ENCODE measurements at places on chromosomes 5 and 9.
A peak's percentile ranks its signal among the peaks of the same experiment; 100 is the strongest.

- DNase-seq, result no peak
Observed at GRCh38 chr9:129451669-129452068, 169.2 kb downstream of the C9orf50 start.

DNA sequence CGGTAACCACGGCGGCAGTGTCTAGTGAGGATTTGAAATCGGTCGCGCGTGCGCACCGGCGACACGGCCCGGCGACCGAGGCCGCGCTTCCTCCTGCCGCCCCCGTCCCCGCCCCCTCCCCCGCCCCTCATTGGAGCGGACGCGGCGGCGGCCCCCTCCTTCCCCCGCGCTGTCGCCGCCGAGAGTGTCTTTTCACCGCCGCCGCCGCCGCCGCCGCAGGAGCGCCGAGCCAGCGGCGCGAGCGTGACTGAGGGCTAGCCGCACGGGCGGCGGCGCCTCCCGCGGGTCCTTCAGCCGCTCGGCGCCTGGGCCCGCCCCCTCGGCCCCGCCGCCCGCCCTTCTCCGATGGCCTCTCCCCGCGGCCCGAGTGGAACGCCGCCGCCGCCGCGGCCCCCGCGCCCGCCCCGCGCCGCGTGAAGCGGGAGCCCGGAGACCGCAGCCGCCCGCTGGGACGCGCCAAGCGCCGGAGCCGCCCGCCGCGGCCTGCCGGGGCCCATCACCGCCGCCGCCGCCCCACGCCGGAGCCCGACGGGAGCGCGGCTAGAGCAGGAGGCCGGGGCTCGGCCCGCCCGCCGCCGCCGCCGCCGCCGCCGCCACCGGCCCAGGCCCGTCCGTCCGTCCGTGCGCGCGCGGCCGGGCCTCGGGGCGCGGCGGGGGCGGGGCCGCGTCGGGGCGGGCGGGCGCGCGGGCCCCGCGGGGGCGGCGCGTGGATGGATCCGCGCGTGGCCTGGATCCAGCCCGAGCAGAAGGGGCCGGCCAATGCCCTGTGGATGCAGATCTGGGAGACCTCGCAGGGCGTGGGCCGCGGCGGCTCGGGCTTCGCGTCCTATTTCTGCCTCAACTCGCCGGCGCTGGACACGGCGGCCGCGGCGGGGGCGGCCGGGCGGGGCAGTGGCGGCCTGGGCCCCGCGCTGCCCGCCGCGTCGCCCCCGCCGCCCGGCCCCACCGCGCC, at the start of gene TENT4A:
TSS of gene TENT4A (plus strand) at position 159 of the 952 bp plus-strand sequence. CDS start at position 711, 552 bp downstream.
- DNase-seq, result peak; percentile 73

DNA sequence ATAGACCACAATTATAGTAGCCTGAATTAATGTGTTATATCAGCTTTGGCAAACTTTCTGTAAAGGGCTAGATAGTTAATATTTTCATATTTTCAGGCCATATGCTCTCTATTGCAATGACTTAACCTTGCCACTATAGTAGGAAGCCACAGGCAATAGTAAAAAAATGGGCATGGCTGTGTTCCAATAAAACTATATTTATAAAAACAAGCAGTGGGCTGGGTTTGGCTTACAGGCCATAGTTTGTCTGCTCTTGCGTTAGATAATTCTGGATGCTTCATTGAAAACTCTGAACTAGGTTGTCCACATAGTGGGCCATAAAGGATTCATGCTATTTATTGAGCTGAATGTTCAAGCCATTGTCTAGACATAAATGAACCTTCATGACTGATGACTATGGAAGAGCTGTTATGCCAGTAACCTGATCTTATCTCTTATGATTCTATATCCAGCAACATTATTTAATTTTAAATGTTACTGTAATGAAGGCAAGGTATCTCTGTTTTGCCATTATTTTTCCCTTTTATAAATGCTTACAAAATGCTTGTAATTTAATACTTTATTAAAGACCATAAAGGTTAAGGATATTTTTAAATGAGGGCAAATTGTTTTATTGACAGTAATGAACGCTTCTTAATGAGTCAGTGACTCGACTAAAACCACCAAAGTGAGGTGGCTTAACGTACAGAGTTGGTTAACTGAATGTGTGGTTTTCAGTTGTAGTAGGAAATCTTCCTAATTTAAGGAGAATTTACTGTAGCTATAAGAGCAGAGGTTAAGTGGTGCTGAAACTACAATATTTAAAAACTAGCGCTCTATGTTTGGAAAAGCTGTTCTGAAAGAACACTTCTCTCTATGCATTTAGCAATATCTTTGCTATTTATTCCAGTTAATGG, 560.6 kb downstream of the PRR16 start:
- DNase-seq, result no peak

DNA sequence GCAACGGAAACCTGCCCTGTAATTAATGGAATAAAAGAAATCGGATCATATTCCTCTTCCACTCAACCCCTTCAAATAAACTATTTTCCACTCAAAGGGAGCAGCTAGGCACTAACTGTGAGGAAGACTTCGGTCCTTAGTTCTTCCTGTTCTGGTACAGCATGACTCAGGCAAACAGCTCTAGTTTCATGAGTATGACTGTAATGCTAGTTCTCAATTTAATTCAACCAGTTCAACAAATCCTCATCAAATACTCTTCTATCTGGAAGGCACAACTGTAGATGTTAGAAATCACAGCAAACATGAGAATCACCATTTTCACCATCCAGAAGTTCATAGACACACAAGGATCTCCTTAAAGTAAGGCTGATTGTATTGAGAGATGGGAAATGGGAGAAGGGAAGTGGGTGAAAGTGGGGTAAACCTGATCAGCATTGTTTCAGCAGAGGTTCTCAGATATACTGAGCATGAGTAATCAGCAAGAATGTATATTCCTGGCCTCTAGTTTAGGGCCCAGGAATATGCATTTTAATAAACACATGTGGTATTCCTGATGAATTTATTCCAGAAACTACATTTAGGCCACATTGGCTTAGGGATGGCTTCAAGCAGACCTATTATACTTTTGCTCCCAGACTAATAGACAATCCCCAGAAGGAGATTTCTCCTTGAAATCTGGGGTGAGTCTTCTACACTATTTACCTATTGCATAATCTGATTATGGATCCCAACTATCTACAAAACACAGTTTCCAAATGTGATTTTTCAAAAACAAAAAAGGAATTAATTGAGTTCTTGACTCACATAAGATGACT, 141.1 kb upstream of the SLC12A2 start:
- no peak for DNase-seq

DNA sequence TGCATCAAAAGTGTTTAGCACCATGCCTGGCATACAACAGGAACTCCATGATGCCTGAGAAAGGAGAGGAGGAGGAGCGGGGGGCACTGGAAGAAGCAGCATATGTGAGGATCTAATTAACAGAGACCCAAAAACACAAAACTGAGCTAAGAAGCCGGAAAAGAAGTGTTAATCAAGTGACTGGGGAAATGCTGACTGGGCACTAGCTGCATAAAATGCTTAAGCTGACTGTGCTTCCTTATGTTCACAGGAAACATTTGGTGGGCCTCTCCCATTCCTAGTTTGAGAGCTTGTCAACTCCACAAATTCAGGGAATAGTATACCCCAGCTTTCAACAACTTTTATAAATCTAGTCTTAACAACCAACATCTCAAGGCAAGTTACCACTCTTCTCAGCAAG, 26.6 kb downstream of the DEPDC1B start:
- no peak for DNase-seq

DNA sequence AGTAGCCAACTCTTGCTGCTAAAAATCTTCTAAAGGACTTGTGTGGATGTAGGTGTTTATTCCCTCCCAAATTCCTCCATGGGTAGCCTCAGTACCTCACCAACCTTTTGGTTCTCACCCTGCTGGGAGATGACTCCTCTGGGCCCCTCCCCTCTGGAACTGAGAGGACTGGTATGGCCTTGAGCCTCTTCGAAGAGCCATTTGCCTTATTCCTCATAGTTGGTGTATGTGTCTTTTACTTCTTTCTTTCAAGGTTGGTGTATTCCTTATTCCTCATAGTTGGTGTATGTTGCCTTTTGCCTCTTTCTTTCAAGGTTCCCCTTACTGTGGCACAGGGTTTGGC, 48.3 kb downstream of the GNAQ start:
- DNase-seq, result no peak

DNA sequence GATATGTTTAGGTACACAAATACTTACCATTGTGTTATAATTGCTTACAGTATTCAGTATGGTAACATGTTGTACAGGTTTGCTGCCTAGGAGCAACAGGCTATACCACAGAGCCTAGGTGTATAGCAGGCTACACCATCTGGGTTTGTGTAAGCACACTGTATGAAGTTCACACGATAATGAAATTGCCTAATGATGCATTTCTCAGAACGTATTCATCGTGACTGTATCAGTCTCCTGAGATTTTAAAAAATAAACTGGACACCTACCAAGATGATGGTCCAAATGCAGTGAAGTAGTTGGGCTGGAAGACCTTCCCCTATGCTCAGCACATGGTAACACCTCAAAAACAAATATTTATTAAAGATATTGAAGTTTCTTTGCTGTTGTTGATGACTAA, 103.3 kb upstream of the NFIB start:
- no peak for DNase-seq

GRCh38 chr5:79186021-79186420, 49.9 kb upstream of the JMY start:
- no peak for DNase-seq

DNA sequence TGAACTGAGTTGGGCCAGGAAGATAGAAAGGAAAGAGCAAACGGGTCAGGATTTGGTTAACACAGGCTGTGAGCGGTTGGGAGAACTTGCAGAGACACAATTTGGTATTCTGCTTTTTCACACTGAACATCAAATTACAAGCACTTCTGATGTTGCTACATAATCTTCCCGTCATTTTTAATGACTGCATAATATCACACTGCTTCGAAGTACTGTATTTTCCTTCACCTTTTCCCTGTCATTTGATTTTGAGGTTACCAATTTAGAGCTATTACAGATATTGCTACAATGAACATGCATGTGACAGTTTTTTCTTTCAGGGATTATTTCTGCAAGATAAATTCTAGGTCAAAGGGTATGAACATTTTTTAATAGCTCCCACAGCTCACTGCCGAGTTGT, 71.4 kb upstream of the CPEB4 start:
- no peak for DNase-seq

GRCh38 chr5:74389531-74390305, 250.8 kb downstream of the ENC1 start:
- no peak for DNase-seq

DNA sequence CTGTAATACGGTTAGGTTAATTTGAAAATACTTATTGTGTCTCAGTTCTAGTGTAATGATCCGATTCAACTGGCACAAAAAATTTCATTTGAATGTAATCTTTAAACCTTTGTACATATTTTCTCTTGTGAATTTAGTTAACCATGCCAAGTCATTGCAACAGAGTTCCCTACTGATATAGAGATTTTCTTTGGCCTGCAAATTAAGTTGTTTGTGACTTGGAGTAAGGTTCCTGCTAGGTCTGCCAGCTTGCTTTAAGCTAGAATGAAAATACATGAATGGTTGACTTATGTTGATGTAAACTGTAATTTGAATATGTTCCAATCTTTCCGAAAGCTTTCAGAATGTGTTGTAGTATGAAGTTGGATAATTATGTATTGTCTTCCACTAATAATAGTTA, 1004.1 kb upstream of the EDIL3 start:
- DNase-seq, result no peak

DNA sequence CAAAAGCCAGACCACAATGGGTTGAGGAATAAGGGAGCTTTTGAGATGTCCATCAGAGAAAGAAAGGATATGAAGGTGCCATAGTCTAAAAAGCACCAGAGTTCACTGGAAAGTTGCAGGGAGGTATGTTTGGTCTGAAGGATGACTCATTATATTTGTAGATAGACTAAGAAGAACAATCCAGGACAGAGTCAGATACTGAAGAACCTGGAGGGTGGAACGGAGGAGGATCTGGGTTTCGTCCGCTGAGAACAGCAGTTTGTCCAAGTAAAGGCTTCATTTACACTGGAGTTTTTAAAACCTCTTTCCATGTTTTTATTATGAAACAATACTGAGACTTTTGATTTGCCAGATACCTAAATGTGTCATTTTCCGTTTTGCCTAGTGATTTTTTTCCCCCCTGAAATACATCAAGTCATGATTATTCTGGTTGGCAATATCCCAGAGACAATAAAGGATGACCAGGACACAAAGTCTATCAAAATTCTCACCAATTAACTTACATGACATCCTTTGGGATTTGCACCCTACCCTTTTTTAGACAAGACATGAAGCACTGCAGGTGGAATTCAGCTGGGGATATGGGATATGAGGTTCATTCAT, 219.9 kb downstream of the MLLT3 start:
- no peak for DNase-seq

DNA sequence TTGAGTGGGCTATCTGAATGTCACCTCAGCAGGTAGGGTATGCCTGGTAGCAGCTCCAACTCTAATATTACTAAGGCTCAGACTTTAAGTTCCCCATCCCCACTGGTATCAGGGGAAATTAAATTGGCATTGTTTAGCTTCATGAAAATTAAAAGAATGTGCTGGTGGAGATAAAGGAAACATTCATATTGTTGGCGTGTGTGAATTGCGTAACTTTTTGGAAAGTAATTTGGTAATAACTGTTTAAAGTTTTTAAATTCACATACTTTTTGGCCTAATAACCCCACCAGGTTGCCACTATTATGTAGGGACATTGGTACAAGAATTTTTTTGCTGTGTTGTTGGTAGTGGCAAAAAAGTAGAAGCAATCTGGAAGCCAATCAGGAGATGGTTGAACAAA, 29.4 kb downstream of the TNPO1 start:
- DNase-seq, result no peak

DNA sequence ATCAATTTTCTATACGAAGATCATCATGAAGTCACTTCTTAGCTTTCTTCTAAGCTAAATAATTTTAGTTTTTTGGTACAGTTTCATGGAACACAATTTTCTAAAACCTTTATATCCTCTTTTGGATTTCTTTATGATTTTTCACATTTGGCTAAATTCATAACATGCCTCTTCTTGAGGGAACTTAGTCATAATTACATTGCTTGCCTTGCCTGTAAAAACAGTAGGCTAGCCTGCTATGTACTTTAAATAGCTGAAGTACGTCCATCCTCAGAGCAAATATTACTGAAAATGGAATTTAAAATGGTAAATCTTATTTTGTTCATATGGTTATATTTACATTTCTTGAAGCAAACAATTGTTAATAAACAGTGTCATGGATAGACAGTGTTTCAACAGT, 225.0 kb downstream of the VPS13A start:
- DNase-seq, result no peak

DNA sequence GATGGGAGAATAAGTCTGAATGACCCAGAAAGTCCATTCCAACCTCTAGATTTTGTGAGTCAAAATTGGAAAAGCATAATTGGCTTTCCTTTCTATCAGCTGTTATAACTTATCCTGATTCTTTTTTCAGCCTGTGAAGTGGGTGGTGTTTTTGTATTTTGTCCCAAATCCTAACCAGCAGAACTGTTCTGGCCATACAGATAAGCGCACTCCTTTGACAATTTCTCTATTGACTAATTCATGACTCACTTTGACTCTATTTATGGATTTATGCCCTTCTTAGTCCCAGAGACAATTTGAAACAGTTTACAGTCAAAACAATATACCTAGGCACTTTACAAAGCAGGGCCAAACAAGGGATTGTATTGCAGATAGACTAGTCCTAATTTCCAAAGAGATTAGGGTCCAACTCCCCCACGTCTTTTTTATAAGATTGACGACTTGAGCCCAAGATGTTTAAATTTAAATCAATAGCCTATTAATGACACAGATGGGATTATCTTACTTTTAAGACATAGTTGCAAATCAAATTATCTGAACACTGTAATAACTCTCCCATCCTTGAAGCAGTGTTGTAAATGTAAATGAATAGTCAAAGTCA, 301.7 kb upstream of the SEMA6A start:
- DNase-seq, result no peak

All from C1 segment of cervical spinal cord (tissue), 14 donors.